ENCODE measurements at places on chromosomes 16 and 17.

- no peak for DNase-seq
These were observed 206.4 kb downstream of the KATNIP start for GRCh38 chr16:27756206-27756970.

GRCh38 chr17:17904166-17905035 is 67.6 kb upstream of the SREBF1 start:
- DNase-seq: peak; percentile 4

GRCh38 chr16:61403386-61403785 is 632.9 kb downstream of the CDH8 start:
- DNase-seq: peak; percentile 4

DNA sequence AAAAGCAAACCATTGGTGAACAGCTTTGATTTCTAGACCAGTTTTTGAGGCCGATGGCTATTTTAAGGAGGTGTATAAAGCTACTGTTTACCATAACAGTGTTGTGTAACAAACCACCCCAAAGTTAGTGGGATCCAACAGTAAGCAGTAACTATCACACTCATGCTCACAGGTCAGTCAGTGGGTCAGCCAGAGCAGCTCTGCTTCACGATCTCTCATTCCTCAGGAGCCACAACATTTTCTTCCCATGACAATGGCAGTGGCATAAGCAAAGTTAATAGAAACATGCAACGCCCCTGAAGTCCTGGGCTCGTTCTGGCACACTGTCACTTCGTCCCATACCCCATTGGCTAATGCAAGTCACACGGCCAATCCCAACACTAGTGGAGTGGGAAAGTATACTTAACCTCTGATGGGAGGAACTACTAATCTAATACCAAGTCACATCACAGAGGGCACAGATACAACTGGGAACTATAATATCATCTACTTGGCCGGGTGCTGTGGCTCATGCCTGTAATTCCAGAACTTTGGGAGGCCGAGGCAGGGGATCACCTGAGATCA is 28.0 kb upstream of the B4GALNT2 start:
- no peak for DNase-seq

- no peak for DNase-seq
These were observed 2.1 kb downstream of the ZNF750 start for GRCh38 chr17:82837586-82838320.

DNA sequence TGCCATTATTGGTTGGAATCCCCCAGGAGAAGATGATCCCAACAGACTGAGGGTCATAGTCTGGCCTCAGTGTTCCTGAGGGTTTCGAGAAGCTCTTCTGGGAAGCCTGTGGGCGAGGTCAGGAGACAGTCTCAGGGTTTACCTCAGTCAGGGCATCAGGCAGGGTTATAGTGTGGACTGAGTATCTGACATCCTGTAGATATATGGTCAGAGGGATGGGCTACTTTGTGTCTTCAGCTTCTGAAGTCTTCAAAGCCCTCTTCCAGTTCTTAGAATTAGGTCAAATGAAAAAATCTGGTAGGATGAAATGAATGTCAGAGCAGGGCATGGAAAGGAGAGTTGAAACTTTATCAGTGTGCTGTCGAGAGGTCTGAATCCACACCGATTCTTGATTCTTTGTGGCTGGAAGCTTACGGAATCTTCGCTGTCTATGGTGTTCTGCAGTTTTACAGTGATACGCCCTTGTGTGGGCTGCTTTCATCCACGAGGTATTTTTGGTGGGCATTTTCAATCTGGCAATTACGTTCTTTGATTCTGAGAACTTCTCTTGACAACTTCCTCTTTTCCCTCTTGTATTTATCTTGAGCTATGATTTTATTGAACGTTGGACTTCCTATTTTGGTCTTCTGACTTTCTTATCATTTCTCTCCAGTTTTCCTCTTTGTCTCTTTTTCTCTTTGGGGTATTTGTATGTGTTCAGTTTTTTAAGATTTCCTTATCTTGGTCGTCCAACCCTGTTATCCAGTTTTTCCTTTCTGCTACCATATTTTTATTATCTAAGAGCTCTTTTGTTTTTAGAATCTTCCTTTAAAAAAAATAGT is 30.4 kb downstream of the BPTF start:
- DNase-seq: no peak

GRCh38 chr17:63445571-63445953 is 544 bp downstream of the CYB561 start:
- no peak for DNase-seq

- no peak for DNase-seq
These were observed 363 bp downstream of the KARS1 start for GRCh38 chr16:75647112-75647491.

DNA sequence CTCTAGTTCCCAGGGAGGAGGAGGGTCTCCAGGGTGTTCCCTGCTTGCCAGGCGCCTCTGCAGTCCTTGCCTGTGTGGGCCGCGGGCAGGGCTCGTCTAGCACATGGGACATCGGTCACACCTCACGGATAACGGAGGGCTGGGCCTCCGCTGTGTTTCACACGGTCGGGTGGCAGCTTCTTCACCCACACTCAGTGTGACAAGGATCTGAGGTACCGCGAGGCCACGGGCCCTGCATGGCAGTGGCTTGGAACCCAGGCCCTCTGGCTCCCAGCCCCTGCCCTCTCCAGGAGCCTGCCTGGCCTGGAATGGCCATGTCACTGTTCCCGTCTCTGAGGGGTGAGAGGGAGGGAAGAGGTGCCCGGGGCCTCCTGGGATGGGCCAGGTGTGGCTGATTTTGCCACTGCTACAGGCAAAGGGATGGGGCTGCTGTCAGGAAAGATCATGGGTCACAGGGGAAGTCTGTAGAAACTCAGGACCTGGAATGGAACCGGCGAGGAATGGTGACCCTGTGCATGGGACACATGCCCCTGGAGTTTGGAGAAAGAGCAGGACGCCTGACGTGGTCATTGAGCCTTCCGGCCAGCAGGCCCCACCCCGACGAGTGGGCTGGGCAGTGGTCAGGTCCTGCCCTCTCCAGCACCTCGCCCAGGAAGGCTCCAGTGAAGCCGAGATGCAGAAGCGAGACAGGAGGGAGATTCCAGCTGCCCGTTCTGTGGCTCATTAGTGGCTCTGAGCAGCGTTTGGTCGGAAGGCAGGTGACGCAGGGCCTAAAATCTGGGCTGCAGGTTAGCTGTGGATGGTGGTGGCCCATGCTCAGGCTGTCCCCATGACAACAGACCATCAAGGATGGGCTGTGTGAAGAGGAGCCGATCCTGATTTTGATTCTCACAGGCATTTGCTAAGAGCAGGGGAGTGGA is 76.5 kb upstream of the GSE1 start:
- no peak for DNase-seq

DNA sequence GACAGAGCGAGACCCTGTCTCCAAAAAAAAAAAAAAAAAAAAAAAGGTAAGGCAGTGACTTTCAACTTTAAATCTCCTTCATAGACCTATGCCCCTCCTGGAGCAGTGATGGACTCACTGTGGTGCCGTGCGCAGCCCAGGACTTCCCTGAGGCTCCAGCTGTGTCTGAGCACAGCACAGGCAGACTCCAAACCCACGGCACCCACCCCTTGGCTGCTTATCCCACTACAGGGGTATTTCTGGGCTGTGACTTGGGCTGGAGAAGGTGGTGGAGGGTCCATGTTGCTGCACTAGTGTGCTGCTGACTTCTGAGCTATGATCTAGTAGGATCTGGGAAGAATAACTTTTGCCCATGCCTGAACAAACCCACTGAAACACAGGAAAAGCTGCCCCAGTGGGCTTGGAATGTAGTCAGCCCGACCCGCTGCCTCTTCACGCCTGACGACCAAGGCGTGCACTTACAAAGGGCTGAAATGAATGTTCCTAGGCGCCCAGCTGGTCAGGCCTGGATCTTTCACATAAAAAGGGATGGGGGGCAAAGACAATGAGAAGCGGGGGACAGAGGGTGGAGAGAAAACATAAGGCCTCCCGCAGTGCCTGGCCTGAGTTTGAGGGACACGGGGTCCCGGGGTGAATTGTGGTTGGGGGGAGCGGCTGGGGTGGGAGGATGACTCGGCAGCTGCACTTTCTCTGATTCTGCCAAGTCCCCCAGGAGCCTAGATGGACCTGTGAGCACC is 83.0 kb downstream of the IRF8 start:
- no peak for DNase-seq

GRCh38 chr17:43439041-43439440 is 40.2 kb downstream of the ARL4D start:
- no peak for DNase-seq

GRCh38 chr17:75727391-75727790 is 6.1 kb downstream of the ITGB4 start:
- DNase-seq: no peak

- no peak for DNase-seq
These were observed 153.9 kb downstream of the KCNJ2 start for GRCh38 chr17:70323269-70323668.

DNA sequence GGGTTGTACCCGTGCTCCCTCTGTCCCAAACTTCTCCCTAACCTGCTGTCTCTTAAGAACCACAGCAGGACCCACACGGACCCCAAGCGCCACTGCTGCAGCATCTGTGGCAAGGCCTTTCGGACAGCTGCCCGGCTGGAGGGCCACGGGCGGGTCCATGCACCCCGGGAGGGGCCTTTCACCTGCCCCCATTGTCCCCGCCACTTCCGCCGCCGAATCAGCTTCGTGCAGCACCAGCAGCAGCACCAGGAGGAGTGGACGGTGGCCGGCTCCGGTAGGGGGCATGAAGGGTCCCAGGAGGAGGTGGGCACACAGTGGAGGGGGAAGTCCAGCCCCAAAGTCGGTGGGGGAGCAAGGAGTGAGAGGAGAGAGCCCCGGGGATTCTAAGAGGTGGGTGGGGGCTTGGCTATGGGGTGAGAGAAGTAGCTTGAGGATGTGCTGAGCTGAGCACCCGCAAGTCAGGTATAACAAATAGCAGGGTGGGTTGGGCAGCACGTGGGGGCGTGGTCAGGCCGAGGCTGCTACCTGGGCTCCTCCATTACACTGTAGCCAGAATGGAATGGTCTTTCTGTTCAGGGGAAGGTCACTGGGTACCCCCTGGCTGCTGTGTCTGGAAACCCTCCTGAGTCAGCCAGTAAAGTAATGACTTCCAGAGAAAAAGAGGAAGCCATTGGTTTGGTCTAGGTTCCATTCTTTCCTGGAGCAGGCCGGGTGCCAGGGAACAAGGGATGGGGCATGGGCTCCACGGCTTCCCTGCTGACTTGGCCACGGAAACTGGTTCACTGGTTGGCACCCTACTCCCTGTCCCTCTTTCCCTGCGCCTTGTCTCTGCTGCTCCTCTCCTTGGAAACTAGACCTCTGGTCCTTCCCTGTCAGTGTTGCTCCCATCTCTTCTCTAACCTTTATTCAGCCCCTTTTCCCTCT is 7.1 kb downstream of the PRSS53 start:
- DNase-seq: no peak

DNA sequence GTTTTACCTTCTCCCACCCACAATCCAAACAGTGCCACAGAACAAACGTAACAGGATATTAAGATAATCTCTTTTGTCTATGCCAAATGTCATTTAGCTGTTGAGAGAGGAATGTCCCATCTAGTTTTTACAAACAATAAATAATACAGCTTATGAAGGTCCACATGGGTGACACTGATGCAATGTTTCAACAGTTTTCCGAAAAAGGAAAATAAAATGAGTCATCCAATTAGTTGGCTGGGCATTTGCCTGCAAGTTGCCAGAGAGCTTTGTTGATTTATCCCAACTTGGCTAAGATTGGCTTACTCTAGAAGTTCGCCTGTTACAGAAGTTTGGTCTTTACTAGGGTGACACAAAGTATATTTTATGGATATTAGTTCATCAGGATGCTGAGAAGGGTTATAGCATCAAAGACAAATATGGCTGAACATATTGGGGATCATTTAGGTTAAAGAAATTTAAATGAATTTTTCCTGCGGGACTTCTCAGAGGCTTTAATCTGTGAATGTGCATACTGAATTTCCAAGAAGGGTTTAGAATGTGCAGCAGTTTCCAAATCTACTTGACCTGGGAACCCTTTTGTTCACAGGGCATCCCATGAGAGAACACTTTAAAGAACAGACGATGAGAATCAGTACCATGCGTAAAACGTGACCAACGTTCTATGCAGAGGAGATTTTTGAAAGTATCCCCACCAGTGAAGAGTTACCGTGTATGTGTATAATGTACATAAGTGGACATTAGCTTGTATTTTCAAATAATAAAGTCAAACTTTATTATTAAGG is 73.1 kb downstream of the CDH13 start:
- DNase-seq: no peak

DNA sequence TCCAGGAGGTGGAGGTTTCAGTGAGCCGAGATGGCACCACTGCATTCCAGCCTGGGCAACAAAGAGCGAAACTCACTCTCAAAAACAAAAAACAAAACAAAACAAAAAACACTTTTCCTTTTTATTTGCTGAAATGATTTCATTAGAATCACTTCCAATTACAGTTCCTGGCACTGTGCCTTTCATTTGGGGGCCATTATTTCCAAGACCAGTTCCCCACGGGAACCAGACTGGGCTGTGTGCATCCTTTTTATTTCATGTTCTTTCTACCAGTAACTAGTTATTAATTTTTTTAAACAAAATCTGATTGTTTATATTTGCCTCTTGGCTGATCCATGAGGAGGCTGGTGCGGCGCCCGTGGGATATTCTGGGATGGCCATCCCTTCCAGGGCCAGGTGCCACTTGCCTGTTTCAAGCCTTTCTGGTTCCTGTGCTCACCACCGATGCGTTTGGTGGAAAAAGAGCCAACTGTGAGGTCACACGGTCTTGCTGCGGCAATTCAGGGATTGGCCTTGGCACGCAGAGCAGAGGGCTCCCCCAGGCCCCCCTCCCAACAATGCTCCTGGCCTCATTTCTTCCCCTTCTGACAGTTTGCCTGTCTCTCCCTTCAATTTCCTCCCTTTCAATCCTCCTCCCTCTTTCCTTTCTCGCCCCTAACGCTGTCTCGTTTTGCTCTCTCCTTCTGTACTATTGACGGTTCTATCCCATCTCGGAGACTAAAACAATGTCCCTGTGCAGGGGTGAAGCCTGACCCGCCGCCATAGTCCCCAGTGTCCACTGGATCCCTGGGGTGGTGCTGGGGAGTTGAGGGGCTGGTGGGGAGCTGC is 13.4 kb downstream of the UBALD1 start:
- no peak for DNase-seq

- no peak for DNase-seq
These were observed 53.0 kb downstream of the IKZF3 start for GRCh38 chr17:39810939-39811728.

DNA sequence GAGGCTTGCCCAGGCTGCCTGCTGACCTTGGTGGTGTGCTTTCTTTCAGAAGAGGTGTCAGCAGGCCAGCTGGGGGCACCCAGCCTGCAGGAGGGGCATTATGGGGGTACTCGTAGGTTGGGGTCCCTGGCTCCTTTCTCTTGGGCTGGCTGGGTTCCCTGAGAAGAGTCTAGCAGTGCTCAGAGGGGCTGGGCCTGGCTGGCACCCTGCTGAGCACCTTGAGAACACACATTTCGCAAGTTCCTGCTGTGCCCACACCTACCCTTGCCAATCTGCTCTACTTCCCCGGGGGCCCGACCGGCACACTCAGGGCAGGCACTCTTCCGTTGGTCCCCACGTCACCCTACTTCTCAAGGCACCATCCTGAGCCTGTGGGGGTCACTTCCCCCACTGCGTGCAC is 5.1 kb downstream of the CEMP1 start:
- DNase-seq: no peak

GRCh38 chr17:6463616-6464445 is 19.6 kb downstream of the PIMREG start:
- no peak for DNase-seq

GRCh38 chr17:7881276-7882054 is 7.1 kb upstream of the CHD3 start:
- DNase-seq: no peak

Data from NCI-H226 (cell line).